ENCODE measurements at places on chromosomes 3 and 15. TPM values are rescaled to one million over a fixed set of nuclear protein-coding genes. Genes with fewer than 3 reads are reported as not detected.

DNA sequence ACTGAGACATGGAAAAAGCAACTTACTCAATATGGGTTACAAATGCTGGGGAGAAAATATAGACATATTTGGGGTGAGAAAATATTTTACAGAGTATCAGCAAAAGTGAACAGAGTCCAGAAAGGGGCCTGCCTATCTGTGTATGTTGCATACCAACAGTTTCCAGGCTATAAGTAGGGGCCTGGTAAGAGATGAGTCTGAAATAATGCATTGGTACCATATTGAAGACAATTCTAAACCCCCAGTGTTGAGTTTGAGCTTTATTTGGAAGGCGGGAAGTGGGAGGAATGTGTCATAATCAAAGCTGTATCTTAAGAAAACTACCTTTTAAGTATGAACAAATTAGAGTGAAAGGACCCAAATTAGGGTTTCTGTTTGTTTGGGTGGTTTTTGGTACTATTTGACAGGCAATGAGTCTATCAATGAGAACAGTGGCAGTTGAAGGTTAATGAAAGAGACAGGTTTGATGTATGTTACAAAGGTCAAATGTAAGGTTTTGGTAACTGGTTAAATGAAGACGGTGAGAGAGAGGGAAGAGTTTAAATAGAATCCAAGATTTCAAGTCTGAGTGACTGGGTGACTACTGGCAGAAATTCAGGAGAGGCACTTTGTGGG lies 106.3 kb upstream of the ZBED2 start:
- no peak for DNase-seq

- DNase-seq: no peak
Measured at GRCh38 chr3:119308355-119308754, 14.2 kb downstream of the ARHGAP31 start.

DNA sequence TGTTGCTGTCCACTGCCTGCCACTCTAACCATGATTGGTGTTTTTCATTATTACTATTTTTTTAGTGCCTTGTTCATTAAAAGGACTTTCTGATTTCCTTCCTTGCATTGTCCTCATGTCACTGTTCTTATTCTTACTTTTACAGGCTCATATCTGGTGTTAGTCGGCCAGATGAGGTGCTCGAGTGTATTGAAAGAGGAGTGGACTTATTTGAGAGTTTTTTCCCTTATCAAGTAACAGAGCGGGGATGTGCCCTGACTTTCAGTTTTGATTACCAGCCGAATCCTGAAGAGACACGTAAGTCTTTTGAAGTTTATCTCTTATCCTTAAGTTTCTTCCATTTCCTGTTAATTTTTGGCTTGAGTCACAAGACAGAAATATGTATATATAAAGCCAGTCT lies 23.2 kb downstream of the QTRT2 start:
- DNase-seq: no peak

- DNase-seq: no peak
Measured at GRCh38 chr3:188126276-188126675, 27.7 kb upstream of the LPP start.

DNA sequence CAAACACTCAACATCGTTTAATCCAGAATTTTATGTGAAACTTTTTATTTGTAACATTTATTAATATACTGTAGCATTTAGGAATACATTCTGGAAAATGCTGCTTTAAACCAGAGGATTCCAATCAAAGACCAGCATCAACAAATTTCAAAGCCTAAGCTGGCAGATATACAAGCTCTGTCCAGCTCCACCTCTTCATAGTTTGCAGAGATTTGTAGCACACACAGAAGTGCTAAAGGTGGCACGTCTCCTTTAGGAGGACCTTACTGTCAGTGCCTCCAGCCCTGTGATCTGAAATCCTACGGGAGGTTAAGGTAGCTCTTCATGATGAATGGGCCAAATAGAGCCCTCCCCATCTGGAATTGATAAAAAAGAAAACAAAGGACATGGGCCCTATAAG lies 329.7 kb upstream of the NECTIN3 start:
- no peak for DNase-seq

DNA sequence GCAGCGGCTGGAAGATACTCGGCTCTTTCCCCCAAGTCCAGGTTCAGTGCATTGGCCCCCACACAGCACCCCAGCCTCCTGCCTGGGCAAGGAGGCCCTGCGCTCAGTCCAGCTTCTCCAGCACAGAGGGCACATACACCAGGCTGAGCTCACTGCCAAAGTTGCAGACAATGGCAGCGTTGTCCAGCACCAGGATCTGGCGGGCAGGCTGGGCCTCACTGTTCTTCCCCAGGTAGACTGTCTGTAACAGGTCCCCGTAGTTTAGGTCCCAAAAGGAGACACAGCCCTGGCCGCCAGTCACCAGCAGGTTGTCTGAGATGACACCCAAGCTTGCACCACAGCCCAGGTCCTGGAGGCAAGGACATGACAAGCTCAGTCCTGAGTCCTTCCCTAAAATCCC lies 32.9 kb downstream of the PTPN23 start:
- DNase-seq: no peak

DNA sequence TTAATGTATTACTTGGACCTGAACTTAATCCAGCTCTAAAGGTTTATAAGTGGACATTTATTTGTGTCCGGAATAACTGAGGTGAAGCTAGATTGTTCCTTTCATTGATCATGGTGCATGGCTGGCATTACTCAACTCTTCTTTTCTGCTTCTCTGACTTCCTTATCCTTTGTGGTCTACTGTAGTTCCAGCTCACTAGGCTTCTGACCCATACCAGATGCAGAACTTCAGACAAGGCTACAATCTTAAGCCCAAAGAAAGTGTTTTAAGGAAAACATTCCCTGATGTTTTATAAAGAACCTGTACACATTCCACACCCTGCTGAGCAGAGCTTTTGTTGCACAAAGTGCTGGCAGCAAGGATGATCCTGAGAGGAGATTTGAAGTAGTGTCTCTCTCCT lies 250.8 kb upstream of the TGFBR2 start:
- DNase-seq: no peak

- DNase-seq: no peak
Measured at GRCh38 chr15:62913246-62913645, 129.3 kb upstream of the TPM1 start.

DNA sequence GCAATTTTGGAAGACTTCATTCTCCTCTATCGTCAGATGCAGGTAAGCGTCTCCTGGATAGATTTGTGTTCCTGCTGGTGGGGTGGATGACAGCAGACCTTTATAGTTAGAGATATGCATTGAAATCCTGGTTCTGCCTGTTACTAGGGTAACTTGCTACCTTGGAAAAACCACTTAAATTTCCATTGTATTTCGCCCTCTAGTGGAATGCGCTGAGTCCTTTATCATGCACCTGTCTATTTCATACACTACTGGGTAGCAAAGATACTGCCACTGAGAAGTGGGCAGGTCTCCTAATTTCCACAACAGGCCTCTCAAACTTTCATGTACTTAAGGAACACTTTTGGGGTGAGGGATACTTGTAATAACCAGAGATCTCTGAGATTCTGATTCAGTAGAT lies 209.5 kb upstream of the SUCLG2 start:
- peak; percentile 8 for DNase-seq

GRCh38 chr3:65919826-65920225 lies 118.9 kb downstream of the MAGI1 start:
- no peak for DNase-seq

- DNase-seq: no peak
Measured at GRCh38 chr3:109924196-109924595, 586.9 kb upstream of the DPPA4 start.

DNA sequence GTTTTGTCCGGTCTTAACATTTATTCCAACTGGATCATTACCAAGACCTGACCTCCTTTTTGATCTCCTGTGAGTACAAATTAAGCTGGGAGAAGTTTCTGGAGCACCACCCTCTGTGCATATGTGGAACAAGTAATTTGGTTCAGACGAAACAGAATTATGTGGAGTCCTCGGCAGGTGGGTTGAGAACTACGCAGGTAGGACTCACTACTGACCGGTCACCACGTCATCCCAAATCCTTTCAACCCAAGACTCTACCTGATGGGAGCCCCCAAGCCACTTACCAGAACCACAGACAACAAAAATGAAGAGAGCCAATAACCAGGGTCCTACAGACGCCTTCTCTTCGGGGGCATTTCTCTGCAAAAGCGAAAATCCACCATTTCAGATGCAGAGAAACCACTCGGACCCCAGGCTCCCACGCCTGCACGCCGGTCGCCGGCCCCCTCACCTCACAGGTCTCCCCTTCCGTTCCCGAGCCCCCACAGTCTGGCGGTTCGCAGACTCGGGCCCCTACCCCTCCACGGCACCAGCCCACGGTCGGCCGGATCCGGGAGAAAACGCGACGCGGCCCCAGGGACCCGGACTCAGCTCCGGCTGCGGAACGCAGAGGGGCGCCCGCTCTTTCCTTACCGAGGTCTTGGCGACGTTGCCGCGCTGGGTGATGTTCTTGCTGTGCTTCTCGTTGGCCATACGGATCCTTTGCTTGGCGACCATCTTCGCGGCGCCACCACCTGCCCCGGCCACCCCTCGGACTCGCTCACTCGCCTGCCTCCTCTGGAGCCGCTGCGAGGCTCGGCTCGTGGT lies 674 bp downstream of the SERP1 start:
- peak; percentile 46 for DNase-seq

Gene CMTM7
- 3.1 TPM for total RNA-seq

Gene COL6A5
- total RNA-seq: not detected

Gene ADAM10
- total RNA-seq: 118 TPM

Gene LMAN1L
- under 0.01 TPM for total RNA-seq

Gene CILP
- under 0.01 TPM for total RNA-seq
